ENCODE measurements at places on chromosomes 7 and 10. TPM values are rescaled to one million over a fixed set of nuclear protein-coding genes. Genes with fewer than 3 reads are reported as not detected.

The HIBADH gene
- 15.4 TPM for total RNA-seq

The CPXM2 gene
- 0.33 TPM for total RNA-seq

The BCCIP gene
- total RNA-seq: 39.4 TPM

The POLD2 gene
- total RNA-seq: 39.9 TPM

The DNAH11 gene
- 0.18 TPM for total RNA-seq

The TRIM4 gene
- total RNA-seq: 5.8 TPM

The URGCP gene
- total RNA-seq: 13.0 TPM

The GDF2 gene
- total RNA-seq: not detected

The PKD2L1 gene
- 0.44 TPM for total RNA-seq

The IGF2BP3 gene
- 92.8 TPM for total RNA-seq

The PIK3AP1 gene
- total RNA-seq: 9.0 TPM

The HUS1 gene
- 27.4 TPM for total RNA-seq

The IRF5 gene
- 3.9 TPM for total RNA-seq

The SORCS1 gene
- 0.56 TPM for total RNA-seq

The LRIT1 gene
- not detected for total RNA-seq

Measured in endothelial cell (in vitro differentiated cells).